ENCODE measurements at places on chromosomes 6 and 20. TPM values are rescaled to one million over a fixed set of nuclear protein-coding genes. Genes with fewer than 3 reads are reported as not detected.

DNA sequence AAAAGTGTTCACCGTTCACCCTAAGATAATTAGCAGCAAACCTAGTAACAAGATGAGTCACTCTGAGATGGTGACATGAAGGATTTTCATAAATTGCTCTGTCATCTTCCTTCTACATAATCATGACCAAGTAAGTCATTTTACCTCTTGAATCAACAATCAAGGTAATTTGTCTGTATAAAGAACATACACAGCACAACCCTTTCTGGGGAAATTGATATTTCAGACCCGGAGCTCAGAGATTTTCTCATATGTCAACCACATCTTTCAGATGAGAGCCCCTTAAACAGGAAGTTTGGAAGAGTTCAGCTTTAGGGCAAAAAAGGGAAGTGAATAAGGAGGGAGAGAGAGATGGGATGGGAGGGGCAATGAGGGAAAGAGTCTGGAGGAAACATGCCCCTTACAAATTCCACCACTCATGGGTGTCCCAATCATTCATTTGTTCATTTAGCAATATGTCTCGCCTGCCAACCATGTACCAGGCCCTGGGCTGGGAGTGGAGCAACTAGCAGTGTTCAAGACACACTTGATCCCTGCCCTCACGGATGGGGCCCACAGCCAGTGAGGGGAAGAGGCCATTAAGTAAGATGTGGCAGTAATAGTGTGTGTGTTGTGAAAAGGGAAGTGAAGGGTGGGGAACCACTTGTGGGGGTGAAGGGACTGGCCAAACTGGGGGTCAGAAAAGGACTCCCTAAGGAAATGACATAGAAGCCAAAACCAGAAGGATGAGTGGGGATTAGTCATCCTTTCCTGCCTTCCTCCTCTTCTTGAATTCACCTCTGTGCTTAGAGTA, 190.9 kb downstream of the MAFB start:
- DNase-seq: peak; percentile 72

DNA sequence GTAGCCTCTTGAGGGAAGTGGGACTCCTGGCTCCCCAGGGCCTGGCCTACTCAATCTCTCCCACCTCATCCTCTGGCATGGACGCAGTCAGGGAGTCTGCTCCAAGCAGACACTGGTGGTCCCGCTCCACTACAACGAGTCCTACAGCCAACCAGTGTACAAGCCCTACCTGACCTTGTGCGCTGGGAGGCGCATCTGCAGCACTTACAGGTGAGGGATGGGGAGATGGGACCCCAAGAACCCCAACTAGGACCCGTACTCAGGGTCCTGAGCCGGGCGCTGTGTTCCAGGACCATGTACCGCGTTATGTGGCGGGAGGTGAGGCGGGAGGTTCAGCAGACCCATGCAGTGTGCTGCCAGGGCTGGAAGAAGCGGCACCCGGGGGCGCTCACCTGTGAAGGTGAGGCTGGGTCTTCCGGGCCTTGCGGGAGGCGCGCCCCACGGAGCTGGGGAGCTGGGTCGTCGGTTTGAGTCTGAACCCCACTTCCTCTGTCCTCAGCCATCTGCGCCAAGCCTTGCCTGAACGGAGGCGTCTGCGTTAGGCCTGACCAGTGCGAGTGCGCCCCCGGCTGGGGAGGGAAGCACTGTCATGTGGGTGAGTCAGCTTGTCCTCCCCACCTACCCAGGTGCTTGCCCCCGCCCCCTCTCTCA, 2.1 kb downstream of the EGFL8 start:
- DNase-seq: no peak

- DNase-seq: no peak
Observed at GRCh38 chr6:130557481-130558112, 191.8 kb downstream of the TMEM200A start.

DNA sequence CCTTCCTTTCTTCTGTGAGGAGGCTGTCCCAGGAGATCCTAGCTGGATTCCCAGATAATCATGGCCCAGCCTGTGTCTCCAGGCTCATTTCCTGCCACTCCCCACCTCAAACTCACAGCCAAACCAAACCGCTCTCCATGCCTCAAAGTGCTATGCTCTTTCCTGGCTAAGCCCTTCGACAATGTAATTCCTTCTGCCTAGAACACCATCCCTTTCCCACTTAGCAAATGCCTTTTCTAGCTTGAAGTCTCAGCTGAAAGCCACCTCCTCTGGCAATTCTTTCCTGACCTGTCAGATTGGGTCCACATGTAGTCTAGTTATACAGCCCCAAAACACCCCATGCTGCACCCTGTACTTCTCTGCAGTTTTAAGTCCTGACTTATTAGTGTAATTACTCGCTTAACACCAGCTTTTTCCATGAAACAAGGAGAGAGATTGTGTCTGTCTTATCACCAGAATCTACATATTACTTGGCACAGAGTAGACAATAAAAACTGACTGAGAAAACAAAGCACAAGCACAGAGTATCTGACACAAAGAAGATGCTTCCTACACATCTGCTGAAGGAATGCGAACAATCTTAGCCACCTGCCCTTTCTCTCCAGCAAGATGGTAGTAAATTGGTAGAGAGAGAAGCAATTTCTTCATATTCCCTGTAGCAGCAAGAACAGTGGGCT, 5.4 kb downstream of the TRIM26 start:
- DNase-seq: no peak

- no peak for DNase-seq
Observed at GRCh38 chr20:59151391-59151790, 12.2 kb upstream of the ZNF831 start.

The STMN3 gene
- 4.3 TPM for total RNA-seq

The SSR1 gene
- total RNA-seq: 47.5 TPM

The ADGRF5 gene
- 41.1 TPM for total RNA-seq

The IPCEF1 gene
- total RNA-seq: 1.3 TPM

The TREM2 gene
- 0.35 TPM for total RNA-seq

The OLIG3 gene
- total RNA-seq: not detected

All from Right ventricle myocardium superior (tissue), 1 donor.